ENCODE measurements at places on chromosomes 4 and X.

GRCh38 chr4:8044699-8045098, 105.0 kb upstream of the AFAP1 start:
- no peak for DNase-seq

DNA sequence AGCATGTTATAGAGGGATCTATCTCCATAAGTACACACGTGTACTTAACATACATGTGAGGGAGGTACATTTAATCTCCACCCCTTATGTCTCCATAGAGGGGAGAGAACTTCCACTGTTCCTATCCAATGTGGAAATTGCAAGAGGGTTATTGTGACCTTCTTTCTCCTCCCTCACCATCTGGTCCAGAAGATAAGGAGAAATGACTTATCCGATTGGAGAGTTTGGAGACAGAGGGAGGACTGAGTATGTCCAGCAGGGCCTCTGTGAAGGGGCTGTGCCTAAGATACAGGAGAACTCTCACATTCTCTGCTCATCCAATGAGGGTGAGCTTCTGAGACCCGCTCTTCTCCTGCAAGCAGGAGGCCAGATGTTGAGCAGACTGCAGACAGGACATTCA, 113.1 kb downstream of the QDPR start:
- DNase-seq: no peak

DNA sequence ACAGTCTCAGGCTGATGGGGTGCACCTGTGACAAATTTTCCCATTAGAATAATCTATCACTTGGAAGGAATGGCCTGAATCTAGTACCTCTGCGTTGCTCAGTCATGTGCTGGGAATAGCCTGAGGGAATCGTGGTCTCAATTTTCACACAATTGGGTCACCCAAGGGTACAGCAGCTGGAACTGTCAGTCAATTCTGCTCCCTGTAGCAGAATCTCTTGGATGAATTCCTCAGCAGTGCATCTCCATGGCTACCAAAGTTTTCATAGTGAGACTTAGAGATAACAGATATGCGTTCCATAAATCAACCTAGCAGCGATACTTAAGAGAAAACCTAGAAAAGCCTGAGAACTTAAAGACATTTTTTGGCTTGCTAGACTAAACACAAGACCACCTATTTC, 288.7 kb upstream of the CTSO start:
- no peak for DNase-seq

GRCh38 chrX:22533898-22534297, 261.2 kb downstream of the CBLL2 start:
- no peak for DNase-seq

DNA sequence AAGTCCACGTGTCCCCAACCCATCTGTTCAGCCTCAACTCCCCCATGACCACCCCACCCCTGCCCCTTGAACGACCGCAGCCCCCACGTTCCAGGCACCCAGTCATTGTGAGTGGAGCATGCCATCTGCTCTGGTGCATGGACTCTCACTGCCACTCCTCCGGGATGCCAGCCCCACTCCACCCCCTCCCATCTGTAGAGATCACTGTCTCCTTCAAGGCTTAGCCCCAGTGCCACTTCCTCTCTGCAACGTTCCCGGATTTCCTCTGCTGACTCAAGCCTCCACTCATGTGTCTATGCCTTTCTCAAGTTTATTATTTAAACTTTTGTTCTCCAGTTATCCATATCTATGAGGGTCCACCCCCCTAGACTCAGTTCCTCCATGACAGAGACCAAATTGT, 54.0 kb downstream of the MAML3 start:
- no peak for DNase-seq

DNA sequence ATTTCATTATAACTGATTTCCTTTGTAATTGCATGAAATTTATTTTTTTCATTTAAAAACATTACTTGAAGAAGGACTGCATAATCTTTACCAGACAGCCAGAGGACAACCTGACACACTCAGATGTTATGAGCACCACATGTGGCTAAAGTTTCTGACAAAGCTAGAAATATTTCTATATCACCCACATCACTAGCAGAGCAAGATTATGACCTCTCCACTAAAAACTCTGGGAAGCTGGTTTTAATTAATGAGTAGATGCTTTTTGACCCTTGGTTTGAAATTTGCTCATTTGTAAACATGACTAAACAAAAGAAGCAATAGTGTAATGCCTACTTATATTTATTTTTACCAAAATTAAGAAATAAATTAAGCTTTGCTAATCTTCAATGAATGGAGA, 661.5 kb upstream of the EPHA5 start:
- DNase-seq: no peak

GRCh38 chrX:93875621-93876282, 201.7 kb downstream of the FAM133A start:
- no peak for DNase-seq

DNA sequence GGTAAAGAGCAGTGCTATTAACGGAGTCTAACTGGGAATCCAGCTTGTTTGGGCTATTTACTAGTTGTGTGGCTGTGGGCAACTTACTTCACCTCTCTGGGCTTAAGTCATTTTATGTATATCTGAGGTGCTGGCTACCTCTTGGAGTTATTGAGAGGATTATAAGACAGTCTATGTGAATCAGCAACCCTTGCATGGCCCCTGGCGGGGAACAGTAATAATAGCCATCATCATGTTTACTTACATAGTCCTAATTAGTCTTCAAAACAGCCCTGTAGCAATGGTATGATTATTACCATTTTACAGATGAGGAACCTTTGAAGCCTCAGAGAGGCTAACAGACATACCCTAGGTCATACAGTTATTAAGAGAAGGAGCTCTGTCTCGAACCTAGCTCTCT, 1.5 kb downstream of the HPRT1 start:
- DNase-seq: no peak

DNA sequence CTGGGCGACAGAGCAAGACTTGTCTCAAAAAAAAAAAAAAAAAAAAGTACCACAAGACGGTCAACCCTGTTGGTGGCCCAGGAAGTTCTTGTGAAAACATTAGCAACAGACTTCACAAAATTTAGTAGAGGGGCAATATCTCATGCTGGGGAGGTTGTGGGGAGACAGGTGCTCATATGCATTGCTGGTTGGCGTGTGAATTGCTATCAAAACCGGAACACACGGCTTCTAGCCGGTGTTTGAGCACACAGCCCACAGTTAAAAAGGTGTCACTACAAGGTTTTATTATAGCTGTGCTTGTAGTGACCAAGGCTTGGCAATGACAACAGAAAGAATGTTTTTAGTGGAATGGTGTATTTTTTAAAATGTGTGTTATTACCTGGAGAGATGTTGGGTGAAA, 41.8 kb downstream of the SMS start:
- DNase-seq: no peak

DNA sequence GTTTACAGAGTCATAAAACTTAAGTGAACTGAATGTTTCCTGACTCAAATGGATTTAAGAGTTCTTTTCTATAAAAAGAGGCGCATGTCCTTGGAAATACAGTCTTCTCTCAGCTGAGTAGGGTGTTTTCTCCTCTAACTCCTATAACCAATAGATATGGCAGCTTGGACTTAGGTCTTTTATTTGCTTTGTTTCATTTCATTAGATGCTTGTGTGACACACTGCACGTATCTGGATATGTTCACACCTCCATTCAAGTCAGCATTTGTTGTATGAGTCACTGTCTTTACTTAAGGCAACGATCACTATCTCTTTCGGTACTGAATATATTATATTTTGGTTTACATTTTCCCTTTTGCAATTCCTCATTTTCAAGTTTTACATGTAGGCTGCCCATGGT, 136.6 kb downstream of the ARSF start:
- DNase-seq: no peak

DNA sequence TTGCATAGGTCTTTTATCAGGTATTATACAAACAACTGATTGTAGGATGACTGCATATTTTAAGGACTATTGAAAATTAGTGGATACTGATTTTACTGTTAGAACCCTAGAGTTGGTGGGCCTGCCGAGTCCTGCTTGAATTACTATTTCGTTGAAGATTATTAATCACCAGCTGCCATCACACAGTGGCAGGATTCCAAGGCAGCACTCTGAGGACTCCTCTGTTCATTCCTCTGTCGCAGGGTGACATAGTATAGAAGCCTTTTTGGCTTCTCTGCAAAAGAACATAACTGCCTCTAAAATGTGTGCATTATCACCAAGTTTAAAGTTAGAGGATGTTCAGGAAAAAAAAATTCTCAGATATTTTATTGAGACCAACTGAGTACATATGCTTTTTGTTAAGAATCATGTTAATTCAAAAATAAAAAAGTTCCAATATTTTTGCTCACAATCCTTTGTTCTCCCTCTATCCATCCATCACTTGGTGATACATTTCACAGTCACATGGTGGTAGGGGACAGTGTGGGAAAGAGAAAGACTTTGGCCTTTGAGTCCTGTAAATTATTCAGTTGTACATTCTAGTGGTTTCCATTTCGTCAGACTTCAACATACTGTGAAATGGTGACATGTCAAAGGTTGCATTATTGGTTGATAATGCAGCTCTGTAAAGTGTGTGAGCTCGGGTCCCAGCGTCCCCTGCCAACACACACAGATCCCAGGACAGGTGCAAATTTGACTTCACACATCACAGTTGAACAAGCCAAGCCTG, 332.5 kb downstream of the GRID2 start:
- no peak for DNase-seq

DNA sequence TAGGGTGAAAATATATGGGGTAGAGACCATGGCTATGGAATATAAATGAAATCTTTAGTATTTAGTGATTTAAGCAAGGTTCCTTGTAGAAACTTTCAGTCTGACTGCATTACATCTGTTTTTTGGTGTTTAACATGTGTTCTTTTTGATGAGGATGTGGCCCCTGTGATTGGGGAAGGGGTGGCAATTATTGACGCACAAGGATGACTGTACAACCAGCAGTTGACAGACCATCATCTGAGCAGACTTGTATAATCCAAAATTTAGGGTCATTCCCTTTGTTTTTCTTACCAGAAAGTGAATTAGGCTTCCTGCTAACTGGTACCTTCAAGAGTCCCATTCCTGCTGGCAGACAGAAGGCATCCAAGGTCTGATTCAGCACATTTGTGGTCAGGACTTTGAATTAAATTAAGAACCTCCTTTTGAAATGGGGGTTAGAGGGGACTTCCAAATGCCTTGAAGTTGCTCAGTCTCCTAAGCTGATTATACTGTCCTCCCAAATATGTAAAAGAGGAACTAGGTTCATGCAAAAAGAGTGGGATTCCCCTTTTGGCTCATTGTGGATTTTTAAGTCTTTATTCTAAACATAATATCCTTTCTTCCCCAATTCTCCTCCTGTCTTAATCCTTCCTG, 112.4 kb upstream of the CXCL13 start:
- DNase-seq: no peak

- DNase-seq: no peak
Observed at GRCh38 chrX:63918611-63919010, 133.6 kb upstream of the ARHGEF9 start.

DNA sequence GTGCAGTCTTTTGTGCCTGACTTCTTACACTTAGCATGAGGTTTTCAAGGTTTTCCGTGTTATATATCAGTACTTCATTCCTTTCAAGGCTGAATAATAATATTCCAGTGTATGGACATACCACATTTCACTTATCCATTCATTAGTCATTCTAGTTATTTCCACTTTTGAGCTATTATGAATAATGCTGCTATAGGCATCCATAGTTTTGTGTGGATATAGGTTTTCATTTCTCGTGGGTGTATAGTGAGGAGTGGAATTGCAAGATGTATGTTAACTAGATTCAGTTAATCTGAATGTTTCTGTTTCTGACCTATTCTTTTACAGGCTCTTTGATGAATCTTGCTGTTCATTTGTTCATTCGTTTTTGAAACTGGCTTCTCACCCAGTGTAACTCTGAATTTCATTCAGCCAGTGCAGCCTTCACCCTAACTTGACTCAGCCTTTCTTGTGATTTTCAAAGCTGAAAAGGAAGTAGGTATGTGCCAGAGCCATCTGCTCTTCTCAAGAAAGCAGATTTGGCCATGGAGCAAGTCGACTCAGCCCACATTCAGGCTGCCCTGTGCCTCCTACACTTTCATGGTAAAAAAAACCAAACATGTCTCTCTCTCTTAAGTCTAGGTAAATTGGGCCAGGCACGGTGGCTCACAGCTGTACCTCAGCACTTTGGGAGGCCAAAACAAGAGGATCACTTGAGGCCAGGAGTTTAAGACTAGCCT, 56.3 kb upstream of the NOCT start:
- DNase-seq: no peak

DNA sequence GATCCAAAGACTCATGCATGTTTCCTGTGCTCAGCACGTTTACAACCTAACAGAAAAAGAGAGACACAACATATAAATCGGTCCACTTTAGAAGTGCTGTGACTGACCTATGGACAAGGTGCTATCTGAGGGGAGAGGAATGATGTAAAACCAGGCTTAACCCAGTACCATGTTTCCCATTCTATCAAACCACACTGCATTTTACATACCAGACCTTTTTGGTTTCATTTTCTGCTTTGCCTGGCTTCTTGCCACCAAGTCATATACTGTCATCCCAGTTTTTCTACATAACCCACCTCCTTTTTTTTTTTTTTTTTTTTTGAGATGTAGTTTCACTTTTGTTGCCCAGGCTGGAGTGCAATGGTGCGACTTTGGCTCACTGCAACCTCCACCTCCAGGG, 82.2 kb downstream of the KLF8 start:
- DNase-seq: no peak

- DNase-seq: no peak
Observed at GRCh38 chrX:57380026-57380796, 93.7 kb downstream of the FAAH2 start.

GRCh38 chr4:53321151-53321983, 44.5 kb downstream of the SCFD2 start:
- no peak for DNase-seq

GRCh38 chr4:142840516-142841123, 5.5 kb downstream of the INPP4B start:
- DNase-seq: no peak

- no peak for DNase-seq
Observed at GRCh38 chrX:3711331-3711917, 2.0 kb downstream of the PRKX start.

- no peak for DNase-seq
Observed at GRCh38 chrX:150465881-150466775, 102.3 kb upstream of the MTM1 start.

DNA sequence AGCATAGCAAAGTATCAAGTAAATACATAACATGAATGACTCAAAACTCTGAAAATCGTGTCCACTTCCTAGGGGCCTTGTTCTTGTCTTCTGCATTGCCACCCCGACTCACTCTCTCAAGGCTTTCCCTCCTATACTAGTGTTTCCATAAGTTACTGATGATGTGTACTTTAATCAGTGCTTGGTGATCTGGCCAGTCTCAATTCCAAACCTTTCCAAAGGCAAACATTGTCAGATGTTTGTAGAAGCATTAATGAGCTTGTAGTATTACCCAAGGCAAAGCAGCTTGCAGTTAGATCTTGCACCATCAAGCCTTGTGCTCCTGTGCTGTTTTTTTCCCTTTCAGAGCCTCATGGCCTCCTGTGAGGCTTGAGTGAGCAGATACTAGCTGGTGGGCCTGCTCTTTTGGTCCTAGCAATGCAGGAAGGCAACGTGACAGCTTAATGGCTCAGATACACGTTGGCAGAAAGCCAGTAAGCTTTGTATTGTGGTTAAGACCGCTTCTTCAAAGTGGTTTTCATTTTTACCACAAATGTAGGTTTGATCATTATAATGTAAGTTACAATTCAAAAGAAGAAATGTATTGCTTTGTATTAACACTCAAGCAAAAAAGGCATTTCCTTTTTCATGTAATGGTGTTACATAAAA, 51.8 kb downstream of the RBPJ start:
- DNase-seq: peak; percentile 75
